ENCODE measurements at places on chromosomes 3 and 15.

DNA sequence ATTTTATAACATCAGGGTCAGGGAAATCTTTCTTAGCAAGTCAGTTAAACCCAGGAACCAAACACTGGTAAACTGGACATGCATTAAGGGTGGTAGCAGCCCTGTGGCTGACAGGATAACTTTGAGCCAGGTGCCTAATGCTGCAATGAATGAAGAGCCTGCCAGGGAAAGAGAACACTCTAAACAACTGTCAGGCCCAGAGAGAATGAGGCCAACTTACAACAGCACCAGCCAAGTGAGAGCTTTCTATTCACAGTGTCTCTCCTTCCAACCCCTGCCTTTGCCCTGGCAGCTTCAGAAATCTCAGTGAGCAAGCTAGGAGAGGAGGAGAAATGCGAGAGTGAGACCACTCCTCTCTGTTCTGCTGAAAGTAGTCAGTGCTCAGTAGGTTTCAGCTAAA, 50.4 kb upstream of the ATP2C1 start:
- no peak for DNase-seq

DNA sequence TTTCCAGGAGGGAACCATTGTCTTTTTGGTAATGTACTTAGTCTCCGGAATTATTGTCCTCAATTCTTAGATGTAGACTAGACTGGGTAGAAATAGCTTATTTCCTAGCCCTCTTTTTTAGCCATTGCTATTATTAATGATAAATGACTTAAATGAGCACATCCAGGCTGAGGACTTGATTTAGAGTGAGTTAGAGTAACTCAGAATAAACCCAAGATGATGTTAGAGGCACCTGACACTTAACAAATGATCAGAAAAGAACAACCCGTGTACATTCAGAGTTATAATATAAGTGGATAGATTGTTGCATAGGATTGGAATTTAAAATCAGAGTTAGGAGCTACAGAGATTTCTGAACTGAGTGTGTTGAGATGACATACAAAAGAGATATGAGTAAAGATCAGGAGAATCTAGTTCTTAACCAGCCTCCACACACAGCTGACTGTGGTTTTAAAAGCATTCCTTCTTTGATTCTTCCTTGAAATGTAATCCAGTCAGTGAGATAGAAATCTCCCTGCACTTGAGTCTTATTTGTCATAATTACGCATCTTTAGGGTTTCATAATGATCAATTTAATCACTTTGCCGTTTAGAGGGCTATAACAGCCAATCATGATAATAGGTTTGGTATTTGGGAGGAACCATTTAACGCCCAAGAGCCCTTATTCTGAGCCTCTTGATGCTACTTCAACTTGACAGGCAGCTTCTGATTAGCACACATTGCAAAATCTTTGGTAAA, 366.5 kb downstream of the GAP43 start:
- no peak for DNase-seq

DNA sequence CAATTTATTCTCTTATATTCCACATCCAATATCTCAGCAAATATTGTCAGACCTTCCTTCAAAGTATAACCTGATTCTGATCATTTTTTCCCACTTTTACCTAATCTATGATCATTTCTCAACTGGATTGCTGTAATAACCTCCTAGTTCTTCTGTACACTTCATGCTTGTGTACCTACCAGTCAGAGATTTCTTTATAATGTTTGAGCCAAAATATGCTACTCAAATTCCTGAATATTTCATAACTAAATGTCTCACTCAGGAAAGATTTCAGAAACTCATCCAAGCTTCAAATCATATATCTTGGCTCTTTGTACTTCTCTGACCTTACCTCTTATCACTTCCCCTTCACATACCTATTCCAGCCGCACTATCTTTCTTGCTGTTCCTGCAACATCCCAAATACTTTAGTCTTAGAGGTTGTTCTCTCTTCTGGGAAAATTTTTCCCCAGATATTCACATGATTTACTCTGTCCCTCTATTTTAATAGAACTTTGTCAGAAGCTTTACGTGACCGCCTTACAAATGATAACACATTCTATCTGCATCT, 20.0 kb downstream of the BCHE start:
- no peak for DNase-seq

DNA sequence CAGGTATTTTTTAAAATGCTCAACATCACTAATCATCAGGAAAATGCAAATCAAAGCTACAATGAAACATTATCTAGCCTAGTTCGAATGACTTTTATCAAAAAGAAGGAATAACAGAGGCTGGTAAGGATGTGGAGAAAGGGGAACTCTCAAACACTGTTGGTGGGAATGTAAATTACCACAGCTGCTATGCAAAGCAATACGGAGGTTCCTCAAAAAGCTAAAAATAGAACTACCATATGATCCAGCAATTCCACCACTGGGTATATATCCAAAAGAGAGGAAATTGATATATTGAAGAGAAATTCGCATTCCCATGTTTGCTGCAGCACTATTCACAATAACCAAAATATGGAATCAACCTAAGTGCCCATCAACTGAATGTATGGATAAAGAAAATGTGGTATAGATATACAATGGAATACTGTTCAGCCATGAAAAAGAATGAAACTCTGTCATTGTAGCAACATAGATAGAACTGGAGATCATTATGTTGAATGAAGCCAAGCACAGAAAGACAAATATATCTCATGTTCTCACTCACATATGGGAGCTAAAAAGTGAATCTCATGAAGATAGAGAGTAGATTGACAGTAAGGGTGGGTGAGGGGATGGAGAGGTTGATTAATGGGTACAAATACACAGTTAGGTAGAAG, 19.7 kb upstream of the CLN6 start:
- DNase-seq = peak; percentile 13

DNA sequence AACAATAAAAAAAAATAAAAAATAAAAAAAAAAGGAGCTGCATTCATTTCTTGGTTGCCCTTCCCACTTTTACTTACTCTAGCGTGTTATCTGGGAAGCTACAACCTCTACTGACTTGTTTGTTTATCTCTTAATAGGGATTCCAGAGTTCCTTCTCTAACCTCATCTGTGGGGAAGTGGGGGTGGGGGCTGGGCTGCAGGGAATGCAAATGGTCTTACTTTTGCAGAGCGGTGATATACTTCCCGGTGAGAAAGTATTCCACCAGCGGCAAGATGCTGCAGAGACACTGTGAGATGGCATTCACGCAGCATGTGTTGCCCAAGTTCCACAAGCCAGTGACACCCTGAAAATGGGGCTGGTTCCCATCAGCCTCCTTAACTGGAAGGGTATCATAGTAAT, 2.1 kb downstream of the USP50 start:
- no peak for DNase-seq

GRCh38 chr3:31288641-31289100, 244.1 kb upstream of the STT3B start:
- DNase-seq = peak; percentile 45

DNA sequence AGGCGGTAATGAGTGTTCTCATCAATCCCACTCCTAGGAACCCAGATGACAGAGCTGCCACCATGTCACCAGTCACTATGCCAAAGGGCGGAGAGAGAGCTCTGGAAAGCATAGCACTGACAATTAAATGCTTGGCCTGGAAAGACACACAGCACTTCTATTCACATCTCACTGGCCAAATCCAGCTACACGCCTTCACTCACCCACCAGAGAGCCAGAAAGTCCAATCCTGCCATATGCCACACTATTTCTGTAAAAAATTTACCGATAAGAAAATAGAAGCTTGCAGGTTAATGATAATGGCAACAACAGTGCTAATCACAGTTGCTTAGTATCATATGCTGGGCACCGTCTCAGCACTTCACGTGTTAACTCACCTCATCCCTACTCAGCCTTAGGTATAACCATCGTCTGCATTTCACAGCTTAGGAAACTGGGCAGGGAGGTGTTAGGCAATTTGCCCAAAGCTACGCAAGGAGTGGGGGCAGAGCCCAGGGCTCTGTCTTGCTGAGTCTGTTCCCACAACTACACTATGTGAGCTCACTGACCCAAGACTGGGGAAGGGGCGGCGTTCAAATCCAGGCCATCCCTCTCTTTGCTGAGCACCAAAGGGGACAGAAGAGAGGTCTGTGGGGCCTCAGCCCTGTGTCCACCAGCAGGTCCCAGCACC, 16.5 kb downstream of the KLHL25 start:
- DNase-seq = no peak

GRCh38 chr15:67967871-67968431, 86.2 kb upstream of the PIAS1 start:
- peak; percentile 17 for DNase-seq

- DNase-seq = peak; percentile 30
These were observed 691 bp downstream of the MAP2K1 start for GRCh38 chr15:66387163-66388042.

DNA sequence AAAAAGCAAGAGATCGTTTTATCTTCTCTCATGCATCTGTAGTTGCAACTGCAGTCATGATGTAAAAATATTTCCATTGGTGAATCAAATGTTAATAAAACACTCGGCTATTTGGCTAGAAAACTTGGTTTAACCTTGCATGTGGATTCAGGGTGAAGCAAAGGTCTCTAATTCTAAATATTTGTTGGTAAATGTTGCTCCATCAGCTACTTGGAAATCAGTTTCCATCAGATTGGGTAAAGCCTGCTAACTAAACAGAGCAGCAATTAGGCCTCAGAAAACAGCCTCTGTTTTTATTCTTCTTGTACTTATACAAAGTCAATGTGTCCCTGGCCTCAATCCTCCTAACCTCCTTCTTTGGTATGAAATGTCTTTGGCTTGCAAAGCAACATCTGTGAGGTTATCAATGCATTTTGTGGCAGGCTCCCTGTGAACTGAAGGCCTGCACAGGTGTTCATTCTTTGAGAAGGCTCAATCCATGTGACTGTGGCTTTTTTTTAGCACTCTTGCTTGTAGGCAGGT, 312.3 kb downstream of the WDR72 start:
- no peak for DNase-seq

- DNase-seq = no peak
These were observed 100.8 kb downstream of the NEO1 start for GRCh38 chr15:73153024-73153423.

GRCh38 chr3:57787867-57788623, 31.9 kb downstream of the SLMAP start:
- DNase-seq = no peak

DNA sequence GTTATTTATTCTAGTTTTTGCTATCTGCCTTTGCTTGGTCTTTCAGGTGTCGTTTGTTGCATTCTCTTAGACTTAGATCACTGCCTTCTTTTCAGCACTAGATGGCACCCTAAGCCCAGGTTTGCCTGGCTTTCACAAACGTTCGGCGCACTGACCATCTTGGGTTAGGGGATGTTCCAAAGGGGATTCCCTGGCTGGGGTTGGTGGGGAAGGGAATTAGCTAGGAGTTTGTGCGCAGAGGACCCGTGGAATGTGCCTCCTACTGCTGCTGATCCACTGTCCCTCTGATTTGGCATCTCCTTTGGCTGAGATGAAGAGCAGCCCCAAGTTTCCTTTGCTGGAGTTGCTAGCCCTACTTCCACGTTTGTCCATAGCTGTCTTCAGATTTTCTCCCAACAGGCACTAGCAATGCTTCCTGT, 33.9 kb downstream of the PFN2 start:
- peak; percentile 33 for DNase-seq

- peak; percentile 8 for DNase-seq
These were observed 46.0 kb downstream of the ALDH1L1 start for GRCh38 chr3:126134219-126134975.

DNA sequence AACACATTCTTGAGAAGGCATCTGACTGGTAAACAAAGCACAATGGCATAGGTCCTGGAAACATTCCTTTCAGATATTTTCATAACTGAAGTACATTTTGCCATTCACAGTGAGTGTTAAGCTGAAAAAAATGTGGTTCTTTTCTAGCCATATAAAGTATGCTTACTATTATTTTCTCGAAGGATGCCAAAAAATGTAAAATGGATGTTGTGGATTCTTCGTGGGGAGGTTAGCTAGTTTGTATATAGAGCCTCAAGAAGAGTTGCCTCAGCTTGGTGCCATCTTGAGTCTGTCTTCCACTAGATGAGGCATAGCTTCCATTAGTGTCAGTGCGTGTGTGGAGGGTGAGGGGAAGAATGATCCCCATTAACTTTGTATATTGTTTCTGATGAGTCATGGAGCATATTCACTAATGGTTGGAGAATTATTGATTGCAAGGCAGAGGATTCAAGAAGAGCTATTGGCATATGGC, 4.1 kb downstream of the MBNL1 start:
- DNase-seq = no peak

DNA sequence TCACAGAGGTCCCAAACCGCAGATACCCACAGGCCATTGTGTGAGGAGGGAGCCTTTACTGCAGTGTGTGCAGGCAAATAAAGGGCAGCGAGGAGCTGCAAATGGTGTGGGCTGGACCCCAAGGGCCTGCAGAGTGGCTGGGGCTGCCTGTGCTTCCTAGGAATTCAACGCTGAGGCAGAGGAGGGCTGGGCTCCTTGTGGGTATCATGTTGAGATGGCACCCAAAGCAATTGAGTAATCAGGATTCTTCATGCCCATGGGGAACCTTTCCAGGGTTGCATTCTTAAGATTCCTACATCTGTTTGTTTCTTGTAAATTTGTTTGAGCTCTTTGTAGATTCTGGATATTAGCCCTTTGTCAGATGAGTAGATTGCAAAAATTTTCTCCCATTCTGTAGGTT, 85.4 kb upstream of the LIPC start:
- DNase-seq = no peak

- DNase-seq = no peak
These were observed 349.2 kb downstream of the NAALADL2 start for GRCh38 chr3:175208326-175208725.

DNA sequence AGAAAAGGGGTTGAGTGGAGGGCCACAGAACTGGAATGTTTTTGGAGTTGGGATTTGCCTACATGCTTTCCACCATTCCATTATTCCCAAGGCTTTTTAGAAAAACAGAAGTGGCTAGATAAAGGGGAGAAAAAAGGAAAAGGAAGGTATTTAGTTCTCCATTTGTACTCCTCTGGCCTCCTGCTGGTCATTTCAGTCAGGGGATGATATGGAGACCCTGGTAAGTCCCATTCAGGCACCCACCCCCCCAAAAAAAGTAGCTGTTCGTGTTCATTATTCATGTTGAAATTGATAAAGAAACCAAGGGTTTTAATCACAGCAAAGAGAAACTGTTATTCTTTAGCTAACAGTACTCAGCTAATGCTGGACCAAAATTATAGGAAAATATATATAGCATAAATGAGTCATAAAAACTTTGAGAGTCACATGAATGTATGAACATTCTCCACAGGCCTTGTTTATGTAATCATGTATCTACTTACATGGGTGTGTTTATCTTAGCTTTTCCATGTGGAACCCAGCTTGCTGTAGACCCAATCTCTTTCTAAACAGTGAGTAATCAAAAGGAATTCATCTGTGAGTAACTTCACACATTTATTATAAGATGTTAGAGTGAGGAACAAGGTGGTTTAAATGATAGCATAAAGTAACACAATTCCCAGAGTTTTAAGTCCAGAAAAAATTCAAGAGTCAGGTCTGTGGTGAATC, 167.2 kb downstream of the KCNMB2 start:
- DNase-seq = no peak

DNA sequence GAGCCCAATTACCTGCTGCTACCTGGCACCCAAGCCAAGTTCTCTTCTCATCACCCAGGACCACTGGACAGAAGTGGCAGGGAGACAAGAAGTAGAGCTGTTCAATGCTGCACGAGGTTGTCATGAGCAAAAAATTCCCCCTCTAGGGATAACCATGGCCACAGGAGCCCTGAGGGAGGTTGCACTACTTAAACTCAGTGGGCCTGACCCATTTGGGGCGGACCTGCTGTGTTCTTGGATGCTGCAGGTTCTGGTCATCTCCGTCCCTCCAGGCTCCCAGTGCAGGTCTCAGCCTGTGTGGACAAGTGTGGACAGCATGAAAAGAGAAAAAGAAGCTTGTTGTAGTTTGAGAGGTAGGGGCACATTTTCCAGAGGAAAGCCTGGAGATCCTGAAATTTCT, 26.1 kb upstream of the MANF start:
- DNase-seq = no peak

- no peak for DNase-seq
These were observed 135.0 kb downstream of the SPATA16 start for GRCh38 chr3:173006006-173006405.

Measured in GDM1 (cell line).